Adrenal gland (tissue), 19 donors: ENCODE measurements at places on chromosomes 6 and 20. TPM values are rescaled to one million over a fixed set of nuclear protein-coding genes. Genes with fewer than 3 reads are reported as not detected.

DNA sequence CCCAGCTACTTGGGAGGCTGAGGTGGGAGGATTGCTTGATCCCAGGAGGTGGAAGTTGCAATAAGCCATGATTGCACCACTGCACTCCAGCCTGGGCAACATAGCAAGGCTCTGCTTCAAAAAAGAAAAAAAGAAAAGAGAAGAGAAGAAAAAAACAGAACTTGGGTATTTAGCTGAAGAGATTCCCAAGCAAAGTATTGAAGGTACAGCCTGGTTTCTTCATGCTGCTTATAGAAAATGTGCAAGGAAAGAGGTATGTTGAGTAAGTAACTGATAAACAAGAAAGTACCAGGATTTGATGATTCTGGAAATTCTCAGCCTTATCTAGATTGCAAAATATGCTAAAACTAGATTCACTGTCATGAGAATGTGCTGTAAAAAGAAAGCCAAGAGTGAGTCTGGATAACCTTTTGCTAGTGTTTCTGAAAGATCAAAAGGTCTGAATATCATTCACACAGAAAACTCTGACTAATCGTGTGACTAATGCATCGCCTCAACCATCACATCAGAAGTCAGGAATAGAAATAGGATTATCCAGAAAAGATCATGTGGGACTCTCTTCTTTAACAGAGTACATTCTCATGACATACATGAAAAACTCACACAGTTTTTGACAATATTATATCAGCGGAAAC is 32.4 kb upstream of the NOP56 start:
- no peak for DNase-seq

- no peak for DNase-seq
Observed at GRCh38 chr6:135149376-135149775, 31.7 kb upstream of the MYB start.

The TENT5A gene
- total RNA-seq: 20.1 TPM

The TUBE1 gene
- total RNA-seq: 21.5 TPM
